ENCODE measurements at places on chromosomes 13 and 19.

GRCh38 chr13:100887729-100888151, 213.1 kb upstream of the TMTC4 start:
- no peak for DNase-seq

GRCh38 chr19:13952154-13952930, at the start of gene DCAF15:
TSS of gene DCAF15 (plus strand) at chr19:13952509. CDS start at chr19:13952513, 4 bp downstream.
- peak; percentile 90 for DNase-seq

DNA sequence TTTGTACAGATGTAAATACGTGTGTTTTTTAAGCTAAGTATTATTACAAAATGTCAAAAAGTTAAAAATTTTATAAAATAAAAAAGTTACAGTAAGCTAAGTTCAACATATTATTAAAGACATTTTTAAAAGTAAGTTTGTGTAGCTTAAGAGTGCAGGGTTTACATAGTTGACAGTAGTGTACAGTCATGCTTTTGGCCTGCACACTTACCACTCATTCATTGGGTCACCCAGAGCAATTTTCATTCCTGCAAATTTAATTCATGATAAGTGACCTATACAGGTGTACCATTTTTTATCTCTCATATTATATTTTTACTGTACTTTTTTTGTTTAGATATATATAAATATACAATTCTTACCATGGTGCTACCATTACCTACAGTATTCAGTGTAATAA, 769.9 kb upstream of the SLITRK6 start:
- no peak for DNase-seq

GRCh38 chr13:25608181-25608580, 236.4 kb downstream of the ATP8A2 start:
- DNase-seq = no peak

GRCh38 chr19:46411925-46412649, 1.3 kb downstream of the CCDC8 start:
- no peak for DNase-seq

- no peak for DNase-seq
Measured at GRCh38 chr19:14582894-14583340, at the start of gene CLEC17A. TSS of gene CLEC17A (plus strand) at chr19:14583084. CDS start at chr19:14583161, 77 bp downstream.

GRCh38 chr19:2045501-2046045, 5.5 kb downstream of the MKNK2 start:
- no peak for DNase-seq

DNA sequence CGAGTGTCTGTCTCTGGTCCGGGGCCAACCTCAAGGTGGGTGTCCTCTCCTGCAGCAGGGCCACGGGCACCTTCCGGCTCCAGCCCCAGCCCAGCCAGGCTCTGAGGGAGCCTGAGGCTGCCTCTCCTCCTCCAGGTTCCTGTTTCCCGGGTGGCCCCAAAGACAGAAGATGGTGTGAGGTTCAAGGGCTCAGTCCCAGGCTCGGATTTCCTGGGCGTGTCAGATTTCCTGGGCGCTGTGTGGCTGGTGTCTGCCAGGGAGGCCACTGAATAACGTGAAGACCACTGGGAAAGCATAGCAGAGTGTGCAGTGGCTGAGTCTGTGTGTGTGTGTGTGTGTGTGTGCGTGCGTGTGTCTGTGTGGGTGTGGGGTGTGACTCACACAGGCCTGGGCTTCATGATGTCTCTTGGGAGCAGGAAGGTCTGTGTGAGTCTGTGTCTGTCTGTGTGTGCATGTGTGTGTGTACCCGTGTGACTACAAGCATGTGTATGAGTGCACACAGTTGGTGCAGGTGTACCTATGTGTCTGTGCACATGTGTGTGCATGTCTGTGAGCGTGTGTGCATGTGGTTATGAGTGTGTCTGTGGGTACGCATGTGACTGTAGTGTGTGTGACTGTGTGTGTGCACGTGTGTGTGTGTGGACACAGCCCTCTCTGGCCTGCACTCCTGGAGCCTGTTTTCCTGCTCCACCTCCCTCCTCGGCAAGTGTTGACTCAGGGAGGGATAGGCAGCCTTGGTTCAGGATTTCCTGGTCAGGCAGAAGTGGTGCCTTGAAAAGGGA, 28.3 kb downstream of the CEBPA start:
- no peak for DNase-seq

DNA sequence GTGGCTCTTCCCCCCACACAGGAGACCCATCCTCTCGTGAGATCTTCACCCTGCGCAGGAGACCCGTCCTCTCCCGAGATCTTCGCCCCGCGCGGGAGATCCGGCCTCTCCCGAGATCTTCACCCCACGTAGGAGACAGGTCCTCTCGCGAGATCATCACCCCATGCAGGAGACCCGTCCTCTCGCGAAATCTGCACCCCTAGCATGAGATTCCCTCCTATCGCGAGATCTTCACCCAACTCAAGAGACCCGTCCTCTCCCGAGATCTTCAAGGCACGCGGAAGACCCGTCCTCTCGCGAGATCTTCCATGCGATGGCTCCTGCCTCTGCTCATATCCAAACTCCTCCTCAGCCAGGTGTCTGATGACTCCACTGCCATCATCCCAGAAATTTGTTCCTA, 24.3 kb downstream of the LAIR2 start:
- DNase-seq = no peak

- no peak for DNase-seq
Measured at GRCh38 chr13:32877491-32877890, 138.7 kb upstream of the KL start.

GRCh38 chr13:113548778-113549621, 35.6 kb upstream of the TFDP1 start:
- DNase-seq = no peak

GRCh38 chr13:21138561-21138960, 37.8 kb downstream of the SKA3 start:
- no peak for DNase-seq

- no peak for DNase-seq
Measured at GRCh38 chr13:51834581-51835171, 10.3 kb downstream of the TMEM272 start.

Measured in stimulated activated CD8-positive, alpha-beta memory T cell treated with anti-CD3 and anti-CD28 coated beads, Interleukin-15, amount 100 ng/mL, for 24 hours (primary cell).